ENCODE measurements at places on chromosomes 7 and 10. TPM values are rescaled to one million over a fixed set of nuclear protein-coding genes. Genes with fewer than 3 reads are reported as not detected.

COL17A1 gene
- 2.2 TPM for total RNA-seq

FAM25G gene
- total RNA-seq, result not detected

NEUROG3 gene
- total RNA-seq, result not detected

PIK3AP1 gene
- 0.21 TPM for total RNA-seq

NET1 gene
- 44.1 TPM for total RNA-seq

GBX1 gene
- not detected for total RNA-seq

ECHDC3 gene
- 4.2 TPM for total RNA-seq

POLR2J gene
- 38.6 TPM for total RNA-seq

HSPA12A gene
- total RNA-seq, result 0.13 TPM

TAF3 gene
- 2.4 TPM for total RNA-seq

ZDHHC16 gene
- total RNA-seq, result 50.4 TPM

CRPPA gene
- 0.86 TPM for total RNA-seq

ZNF804B gene
- not detected for total RNA-seq

SRRM3 gene
- total RNA-seq, result 0.53 TPM

OPN4 gene
- total RNA-seq, result not detected

TBX20 gene
- total RNA-seq, result 5.9 TPM

FAM25C gene
- not detected for total RNA-seq

VAX1 gene
- not detected for total RNA-seq

OR9A2 gene
- total RNA-seq, result not detected

COX19 gene
- 5.9 TPM for total RNA-seq

AGR3 gene
- not detected for total RNA-seq

ZWINT gene
- total RNA-seq, result 51.4 TPM

OR2A1 gene
- not detected for total RNA-seq

MYO3A gene
- not detected for total RNA-seq

TAS2R41 gene
- not detected for total RNA-seq

C7orf25 gene
- total RNA-seq, result 5.3 TPM

ACTR3C gene
- 0.20 TPM for total RNA-seq

CALHM1 gene
- not detected for total RNA-seq

TFAM gene
- 58.6 TPM for total RNA-seq

SLC13A1 gene
- total RNA-seq, result not detected

SPDYE8 gene
- not detected for total RNA-seq

GFRA1 gene
- 2.1 TPM for total RNA-seq

CHST15 gene
- total RNA-seq, result 36.3 TPM

USP6NL gene
- 19.2 TPM for total RNA-seq

GCK gene
- 0.39 TPM for total RNA-seq

SERPINE1 gene
- 2,165 TPM for total RNA-seq

ABCB1 gene
- 5.1 TPM for total RNA-seq

C10orf67 gene
- total RNA-seq, result not detected

Measured in pulmonary artery endothelial cell (primary cell).